ENCODE measurements at places on chromosomes 3 and 15.

DNA sequence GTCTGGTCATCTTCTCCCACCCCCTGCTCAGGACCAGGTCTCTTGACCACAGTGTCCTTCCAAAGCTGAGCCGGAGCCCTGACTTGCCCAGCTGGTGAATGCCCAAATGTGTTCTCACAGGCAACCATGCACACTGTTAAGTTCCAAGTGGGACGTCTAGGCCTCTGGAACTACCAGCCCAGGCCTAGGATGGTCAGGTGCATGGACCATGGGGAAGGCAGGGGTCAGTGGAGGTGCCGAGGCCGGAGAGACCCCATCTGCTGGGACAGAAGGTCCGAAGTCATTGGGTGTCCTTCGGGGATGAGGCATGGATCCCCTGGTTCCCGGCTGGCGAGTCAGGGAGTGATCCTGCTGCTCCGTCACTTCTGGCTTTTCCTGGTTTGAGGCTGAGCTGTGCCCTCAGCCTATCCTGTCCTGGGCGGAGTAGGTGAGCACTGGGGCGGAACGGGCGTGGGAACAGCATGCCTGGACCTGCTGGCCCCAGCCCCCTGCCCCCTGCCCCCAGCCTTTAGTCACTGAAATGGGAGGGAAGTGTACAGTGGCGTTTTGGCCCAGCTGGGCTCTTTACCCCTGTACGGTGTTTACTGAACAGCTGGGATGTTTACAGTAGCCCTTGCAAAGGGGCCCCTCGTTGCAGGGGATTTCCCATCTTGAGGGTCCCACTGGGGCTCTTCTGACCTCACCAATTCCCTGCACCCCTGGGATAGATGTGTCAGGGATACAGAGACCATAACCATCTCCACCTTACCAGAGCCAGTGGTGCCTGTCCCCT lies 12.1 kb downstream of the SEMA3F start:
- DNase-seq: no peak

- no peak for DNase-seq
Measured at GRCh38 chr15:65292938-65293518, 2.8 kb upstream of the RNU5A-1 start.

- DNase-seq: no peak
Measured at GRCh38 chr3:191390580-191390979, 60.3 kb upstream of the UTS2B start.

- peak; percentile 53 for DNase-seq
Measured at GRCh38 chr15:38389924-38390542, 63.9 kb upstream of the FAM98B start.

- no peak for DNase-seq
Measured at GRCh38 chr3:28334552-28334951, 14.0 kb upstream of the ZCWPW2 start.

GRCh38 chr3:105233010-105233409 lies 133.7 kb upstream of the ALCAM start:
- no peak for DNase-seq

DNA sequence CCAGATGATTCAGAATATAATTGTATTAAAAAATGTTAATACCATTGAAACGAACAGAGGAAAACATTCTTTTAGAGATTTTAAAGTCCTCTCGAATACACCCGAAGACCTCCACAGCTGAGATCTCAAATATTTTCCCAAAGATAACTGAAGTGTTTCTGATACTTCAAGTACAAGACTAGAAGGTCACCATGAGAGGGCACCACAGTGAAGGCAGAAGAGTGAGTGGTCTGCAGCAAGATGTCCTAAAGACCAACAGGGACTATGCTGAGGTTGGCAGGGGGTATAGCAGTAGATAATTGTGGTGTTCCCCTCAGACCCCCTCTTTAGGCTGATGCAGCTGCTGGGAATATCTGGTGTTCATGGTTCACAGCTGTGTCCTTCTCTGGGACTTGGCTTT lies 156.5 kb downstream of the PDCD6IP start:
- no peak for DNase-seq

- no peak for DNase-seq
Measured at GRCh38 chr3:84444726-84445521, 513.9 kb upstream of the CADM2 start.

- peak; percentile 27 for DNase-seq
Measured at GRCh38 chr3:46895204-46895660, 17.7 kb downstream of the PTH1R start.

- no peak for DNase-seq
Measured at GRCh38 chr3:130843441-130843840, 50.4 kb upstream of the ATP2C1 start.

DNA sequence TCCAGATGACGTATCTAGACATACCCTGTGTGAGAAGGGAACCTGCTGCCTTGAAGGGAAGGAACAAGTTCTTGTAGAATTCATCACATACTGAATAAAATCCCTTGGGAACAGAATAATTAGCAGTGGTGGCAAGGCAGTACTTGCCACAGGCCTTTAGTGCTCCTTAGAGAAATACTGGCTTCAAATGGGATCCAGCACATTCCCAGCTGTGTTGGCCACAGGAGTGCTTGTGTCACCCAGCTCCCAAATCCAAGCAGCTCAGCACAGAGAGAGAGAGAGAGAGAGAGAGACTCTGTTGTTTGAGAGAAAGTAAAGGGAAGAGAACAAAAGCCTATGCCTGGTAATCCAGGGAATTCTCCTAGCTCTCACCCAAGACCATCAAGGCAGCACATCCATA lies 969.0 kb upstream of the ALCAM start:
- DNase-seq: no peak

DNA sequence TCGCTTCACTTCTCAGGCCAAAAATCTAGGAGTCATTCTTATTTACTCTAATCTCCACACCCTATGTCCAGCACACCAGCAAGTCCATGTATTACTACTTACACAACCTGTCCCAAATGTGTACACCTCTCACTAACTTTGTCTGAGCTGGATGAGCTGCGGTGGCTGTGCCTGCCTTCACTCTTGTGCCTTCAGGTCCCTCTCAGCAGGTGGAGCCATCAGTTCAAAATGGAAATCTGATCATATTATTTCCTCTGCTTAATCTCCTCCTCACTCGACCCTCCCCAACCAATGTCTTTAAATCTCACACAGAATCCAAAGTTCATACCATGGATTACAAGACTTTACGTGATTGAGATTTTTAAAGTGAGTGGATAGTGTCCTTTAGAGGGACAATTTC lies 82.8 kb downstream of the SSR3 start:
- no peak for DNase-seq

GRCh38 chr3:66195347-66195783 lies 25.4 kb upstream of the SLC25A26 start:
- no peak for DNase-seq

GRCh38 chr3:87710511-87710910 lies 348.3 kb downstream of the CGGBP1 start:
- no peak for DNase-seq

- DNase-seq: peak; percentile 91
Measured at GRCh38 chr15:94230883-94231722, at the start of gene MCTP2. Gene MCTP2 (plus strand): TSS chr15:94231561. CDS start chr15:94298266, 66,705 bp downstream.

DNA sequence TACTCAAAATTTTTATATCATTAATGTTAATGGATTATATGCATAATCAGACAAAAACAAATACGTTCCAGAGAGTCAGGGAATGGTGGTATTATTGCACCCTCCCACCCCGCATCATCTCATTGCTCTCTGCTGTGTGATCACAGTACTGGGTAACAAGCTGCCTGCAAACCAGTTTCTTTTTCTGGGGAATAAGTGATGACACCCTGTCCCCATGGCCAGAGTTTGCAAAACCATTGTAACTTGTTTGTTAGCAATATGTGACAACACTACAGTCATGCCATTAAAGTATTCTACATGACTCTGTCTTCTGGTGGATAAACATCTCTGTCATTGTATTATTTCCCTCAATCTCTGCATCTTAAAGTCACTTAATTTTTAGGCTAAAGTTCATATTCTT lies 39.5 kb downstream of the ZBTB38 start:
- no peak for DNase-seq

- DNase-seq: no peak
Measured at GRCh38 chr3:8094415-8094814, 407.2 kb upstream of the LMCD1 start.

DNA sequence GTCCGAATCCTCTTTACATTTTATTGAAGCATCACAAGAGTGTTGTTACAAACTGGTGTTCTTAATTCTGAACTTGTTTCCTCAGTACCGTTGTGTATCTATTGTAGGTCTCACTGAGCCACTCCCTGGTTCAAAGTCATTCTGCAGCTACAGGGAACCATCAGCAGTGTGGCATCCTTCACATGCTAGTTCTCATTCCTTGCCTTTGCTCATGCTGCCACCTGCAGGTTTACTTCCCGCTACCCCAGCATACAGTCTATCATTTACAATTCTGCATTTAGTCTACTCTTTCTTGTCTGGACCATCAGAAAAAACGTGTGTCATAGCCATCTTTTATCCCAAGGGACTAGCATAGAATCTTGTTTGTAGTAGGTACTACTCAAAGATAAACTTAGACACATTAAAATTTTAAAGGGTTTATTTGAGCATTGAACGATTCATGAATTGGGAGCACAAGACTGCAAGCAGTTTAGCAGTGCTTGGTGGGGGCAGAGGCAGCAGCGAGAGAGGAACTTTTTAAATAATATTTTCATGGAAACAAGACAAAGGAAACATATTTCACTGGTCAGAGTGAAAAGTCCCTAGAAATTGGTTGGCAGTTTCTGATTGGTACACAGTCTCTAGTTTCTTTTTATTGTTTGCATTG lies 402.1 kb downstream of the CADM2 start:
- DNase-seq: peak; percentile 84
